IMR-90 (cell line): ENCODE measurements at places on chromosomes 3 and 15. TPM values are rescaled to one million over a fixed set of nuclear protein-coding genes. Genes with fewer than 3 reads are reported as not detected.

Gene IL17RE
- total RNA-seq, result 0.90 and 1.1 TPM in 2 replicates

Gene GNAT1
- not detected in 2 replicates for total RNA-seq

GRCh38 chr15:67124911-67125588 is 59.6 kb downstream of the SMAD3 start:
- no peak for DNase-seq

- no peak for DNase-seq
These were observed 361 bp upstream of the STXBP5L start for GRCh38 chr3:120907659-120908029.

DNA sequence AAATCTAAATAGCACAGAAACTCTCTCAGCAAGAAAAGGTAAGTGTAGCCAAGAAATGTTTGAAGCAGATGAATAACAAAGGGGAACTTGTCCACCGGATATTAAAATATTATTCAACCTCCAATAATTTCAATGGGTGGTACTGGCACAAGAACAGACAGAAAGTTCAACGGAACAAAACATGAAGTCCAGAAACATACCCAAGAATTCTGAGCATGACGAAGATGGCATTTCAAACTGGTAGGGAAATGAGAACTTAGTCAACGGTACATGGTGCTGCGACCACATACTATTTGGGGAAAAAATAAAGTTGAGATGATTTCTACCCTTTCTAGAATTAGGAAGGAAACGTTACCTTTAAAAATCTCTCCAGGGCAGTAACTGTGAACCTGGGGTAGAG is 5.5 kb downstream of the CHSY1 start:
- no peak for DNase-seq

GRCh38 chr3:147705651-147706051 is 296.5 kb downstream of the ZIC1 start:
- DNase-seq, result no peak

DNA sequence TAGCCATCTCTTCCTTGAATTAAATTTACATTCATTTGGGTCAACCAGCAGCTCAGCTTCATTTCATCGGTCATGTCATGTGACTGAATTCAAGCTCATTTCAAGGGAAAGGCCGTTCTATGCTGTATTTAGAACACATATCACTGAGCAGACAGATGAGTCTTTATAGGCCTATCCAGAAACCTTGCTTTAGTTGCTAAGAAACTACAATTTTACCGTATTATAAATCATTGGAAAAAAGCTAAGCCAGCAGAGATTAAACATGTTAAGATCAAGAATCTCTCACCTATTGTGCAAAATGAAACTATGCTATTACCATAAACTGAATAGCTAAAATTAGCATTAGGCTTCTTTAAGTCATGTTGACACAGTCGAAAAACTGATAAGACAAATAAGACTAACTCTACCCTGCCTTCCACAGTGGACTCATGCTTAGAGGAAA is 2.2 kb downstream of the NPTN start:
- DNase-seq, result no peak

DNA sequence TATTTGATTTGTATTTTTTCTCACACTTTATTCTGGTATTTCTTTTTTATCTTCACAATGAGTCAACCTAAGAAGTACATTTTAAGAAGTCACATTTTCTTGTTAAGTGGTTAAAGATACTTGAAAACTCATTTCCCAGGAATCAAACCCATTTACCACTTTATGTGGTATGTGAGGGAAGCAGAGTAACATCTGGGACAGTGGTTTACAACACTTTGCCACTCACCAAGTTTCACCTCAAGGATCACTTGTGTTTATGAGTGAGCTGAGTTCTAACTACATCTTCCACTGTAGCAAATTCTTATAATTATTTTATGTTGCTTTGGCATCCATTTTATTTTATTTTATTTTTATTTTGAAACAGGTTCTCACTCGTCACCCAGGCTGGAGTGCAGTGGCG is 53.8 kb downstream of the IGSF11 start:
- no peak for DNase-seq

DNA sequence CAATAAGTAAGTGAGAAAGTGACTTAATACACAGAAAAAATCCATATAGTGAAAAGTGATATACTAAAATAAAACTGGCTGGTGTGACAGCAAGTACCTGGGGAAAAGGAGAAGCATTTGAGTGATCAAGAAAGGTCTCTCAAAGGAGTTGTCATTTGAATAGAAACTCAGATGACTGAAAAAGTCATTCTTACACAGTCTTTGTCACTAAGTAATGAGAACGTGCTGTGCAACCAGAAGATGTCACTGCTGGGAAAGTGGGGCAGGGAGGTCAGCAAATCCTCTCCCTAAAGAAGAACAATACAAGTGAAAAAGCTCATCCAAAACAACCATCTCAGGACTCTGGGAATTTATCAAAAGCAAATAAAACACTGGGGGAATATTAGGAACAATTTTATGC is 317.5 kb upstream of the TRIM42 start:
- DNase-seq, result no peak

- peak; percentile 10 for DNase-seq
These were observed 523 bp downstream of the HDAC11 start for GRCh38 chr3:13480340-13481318.

Gene FBXW12
- total RNA-seq, result not detected in 2 replicates

- no peak for DNase-seq
These were observed 264.8 kb downstream of the TBL1XR1 start for GRCh38 chr3:176932433-176932832.

Gene SAMMSON
- total RNA-seq, result not detected in 2 replicates

Gene ASB14
- not detected in 2 replicates for total RNA-seq

- no peak for DNase-seq
These were observed 51.8 kb upstream of the PLXNA1 start for GRCh38 chr3:126930936-126931600.

DNA sequence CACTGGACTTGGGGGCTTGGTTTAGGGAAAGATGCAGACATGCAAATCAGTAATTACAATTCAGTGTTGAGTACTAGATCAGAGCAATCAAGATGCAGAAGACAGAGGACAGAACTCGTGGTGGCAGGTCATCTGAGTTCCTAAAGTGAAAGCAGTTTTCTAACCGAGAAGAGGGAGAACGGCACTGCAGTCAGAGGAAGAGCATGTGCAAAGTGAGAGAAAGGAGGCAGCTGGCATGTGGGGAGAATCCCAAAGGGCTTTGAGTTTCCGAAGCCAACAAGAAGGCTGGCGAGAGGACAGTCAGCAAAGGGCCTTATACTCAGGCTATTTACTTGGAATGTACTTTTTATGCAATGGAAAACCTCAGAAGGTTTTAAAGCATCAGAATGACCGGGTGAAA is 87.0 kb downstream of the ANP32A start:
- DNase-seq, result no peak

- no peak for DNase-seq
These were observed 27.1 kb upstream of the SEMA3F start for GRCh38 chr3:50128001-50128400.

Gene STRA6
- total RNA-seq, result not detected in 2 replicates

- no peak for DNase-seq
These were observed 263.9 kb upstream of the PROK2 start for GRCh38 chr3:72048873-72049272.

Gene FBN1
- total RNA-seq, result 283 and 326 TPM in 2 replicates

Gene SOX2
- not detected in 2 replicates for total RNA-seq

DNA sequence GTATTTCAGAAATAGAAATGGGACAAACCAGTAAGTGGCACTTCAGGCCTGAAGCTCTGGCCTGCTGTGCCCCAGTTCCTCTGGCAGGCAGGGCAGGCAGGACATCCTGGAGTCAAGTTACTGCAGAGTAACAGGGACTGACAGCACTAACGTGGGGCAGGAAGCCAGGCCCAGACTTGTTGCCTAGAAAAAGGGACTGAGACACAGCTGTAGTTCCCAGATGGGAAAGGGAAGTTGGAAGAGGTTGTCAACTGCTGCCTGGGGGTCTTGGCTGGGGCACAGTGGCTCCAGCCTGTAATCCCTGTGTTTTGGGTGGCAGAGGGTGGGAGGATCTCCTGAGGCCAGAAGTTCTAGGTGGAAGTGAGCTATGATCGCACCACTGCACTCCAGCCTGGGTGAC is 171.9 kb downstream of the FMN1 start:
- DNase-seq, result peak; percentile 70

Gene SI
- not detected in 2 replicates for total RNA-seq

Gene CCDC33
- total RNA-seq, result not detected in 2 replicates

Gene MESP2
- total RNA-seq, result 0.18 and 0.28 TPM in 2 replicates

GRCh38 chr3:25033407-25034029 is 394.5 kb upstream of the RARB start:
- DNase-seq, result peak; percentile 6

DNA sequence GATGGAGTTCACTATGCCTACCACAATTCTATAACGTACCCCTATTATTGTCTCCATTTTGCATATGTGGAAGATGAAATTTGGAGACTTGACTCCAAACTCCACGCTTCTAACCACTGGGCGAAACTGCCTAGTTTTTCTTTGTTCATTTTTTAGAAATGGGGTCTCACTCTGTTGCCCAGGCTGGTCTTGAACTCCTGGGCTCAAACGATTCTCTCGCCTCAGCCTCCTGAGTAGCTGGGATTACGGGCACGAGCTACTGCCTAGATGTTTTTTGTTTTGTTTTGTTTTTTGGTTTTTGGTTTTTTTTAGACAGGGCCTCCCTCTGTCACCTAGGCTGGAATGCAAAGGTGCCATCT is 584 bp upstream of the RPL32 start:
- no peak for DNase-seq

DNA sequence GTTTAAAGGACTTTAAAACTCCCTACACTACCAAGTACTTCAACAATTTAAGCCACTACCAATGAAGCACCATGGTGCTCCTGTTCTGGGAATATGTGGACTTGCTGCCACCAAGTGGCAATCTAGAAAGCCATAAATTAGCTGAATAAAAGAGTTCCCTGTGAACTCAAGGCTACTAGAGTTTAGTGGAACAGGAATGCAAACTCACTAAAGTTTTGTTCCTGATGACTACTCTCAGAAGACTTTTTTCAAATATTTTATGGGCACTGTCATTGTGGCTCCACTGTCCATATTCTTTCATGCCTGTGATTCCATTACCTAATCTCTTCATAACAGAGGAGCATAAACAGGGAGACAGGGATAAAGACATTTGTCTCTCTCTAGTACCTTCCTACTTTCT is 63.9 kb downstream of the TMCC1 start:
- DNase-seq, result peak; percentile 95

GRCh38 chr3:9930804-9931418 is 2.7 kb upstream of the CRELD1 start:
- no peak for DNase-seq

DNA sequence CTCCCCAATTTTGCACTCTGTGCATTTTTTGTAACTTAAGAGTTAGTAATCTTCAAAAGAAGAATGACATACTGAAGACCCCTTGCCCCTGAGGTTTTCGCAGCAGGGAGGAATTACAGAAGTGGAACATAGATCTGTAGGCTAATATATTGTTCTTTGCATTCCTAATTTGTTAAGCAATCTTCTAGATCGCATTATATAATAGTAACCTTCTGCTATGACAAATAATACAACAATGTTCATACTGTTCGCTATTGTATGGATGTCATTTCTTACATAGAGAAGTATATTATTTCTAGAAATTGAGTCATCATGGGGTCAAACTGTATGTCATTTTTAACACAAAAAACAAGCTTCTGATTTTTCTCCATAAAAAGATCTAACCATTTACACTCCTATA is 95.8 kb upstream of the TGFBR2 start:
- DNase-seq, result peak; percentile 55

GRCh38 chr3:64290864-64291263 is 65.6 kb upstream of the PRICKLE2 start:
- no peak for DNase-seq

Gene POPDC2
- total RNA-seq, result under 0.01 TPM in 2 replicates

Gene HOMER2
- total RNA-seq, result 0.54 and 0.56 TPM in 2 replicates

DNA sequence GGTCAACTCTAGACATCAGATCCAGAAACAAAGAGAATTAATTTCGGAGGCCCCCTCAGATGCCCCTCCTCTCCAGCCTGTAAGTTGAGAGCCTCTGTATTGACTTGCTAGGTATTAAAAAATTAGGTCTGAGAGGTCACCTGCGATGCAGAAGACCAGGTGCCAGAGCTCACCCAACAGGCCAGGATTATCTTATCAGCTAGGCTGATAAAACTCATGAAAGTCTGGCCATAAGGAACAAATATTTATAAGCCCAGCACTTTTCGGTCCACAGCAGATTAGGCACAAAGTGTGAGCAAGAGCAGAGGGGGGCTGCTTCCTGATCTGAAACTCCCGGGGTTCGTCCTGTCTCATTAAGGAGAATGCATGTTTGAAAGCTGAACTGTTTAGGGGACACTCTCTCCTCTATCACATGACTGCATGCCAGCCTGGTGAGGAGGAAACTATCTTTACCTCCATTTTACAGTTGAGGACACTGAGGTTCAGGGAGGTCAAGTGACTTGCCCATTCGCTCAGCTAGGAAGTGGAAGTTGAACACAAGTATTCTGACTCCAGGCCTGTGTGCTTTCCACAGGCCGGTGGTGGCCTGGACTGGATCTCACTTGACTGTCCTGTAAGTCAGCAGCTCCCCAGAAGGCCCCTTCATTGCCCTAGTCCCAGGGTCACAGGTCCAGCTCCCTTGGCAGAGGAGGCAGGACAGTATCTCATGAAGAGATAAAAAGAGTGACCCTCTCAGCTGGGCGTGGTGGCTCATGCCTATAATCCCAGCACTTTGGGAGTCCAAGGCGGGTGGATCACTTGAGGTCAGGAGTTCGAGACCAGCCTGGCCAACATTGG is 39.6 kb upstream of the MAGEF1 start:
- no peak for DNase-seq

- DNase-seq, result no peak
These were observed 18.2 kb upstream of the SHC4 start for GRCh38 chr15:48981941-48982340.

- DNase-seq, result no peak
These were observed 50.4 kb downstream of the IDH2 start for GRCh38 chr15:90051874-90052273.

- DNase-seq, result peak; percentile 15
These were observed 12.7 kb upstream of the TSPAN3 start for GRCh38 chr15:77083381-77084160.

Gene PLD1
- total RNA-seq, result 9.2 and 9.7 TPM in 2 replicates

DNA sequence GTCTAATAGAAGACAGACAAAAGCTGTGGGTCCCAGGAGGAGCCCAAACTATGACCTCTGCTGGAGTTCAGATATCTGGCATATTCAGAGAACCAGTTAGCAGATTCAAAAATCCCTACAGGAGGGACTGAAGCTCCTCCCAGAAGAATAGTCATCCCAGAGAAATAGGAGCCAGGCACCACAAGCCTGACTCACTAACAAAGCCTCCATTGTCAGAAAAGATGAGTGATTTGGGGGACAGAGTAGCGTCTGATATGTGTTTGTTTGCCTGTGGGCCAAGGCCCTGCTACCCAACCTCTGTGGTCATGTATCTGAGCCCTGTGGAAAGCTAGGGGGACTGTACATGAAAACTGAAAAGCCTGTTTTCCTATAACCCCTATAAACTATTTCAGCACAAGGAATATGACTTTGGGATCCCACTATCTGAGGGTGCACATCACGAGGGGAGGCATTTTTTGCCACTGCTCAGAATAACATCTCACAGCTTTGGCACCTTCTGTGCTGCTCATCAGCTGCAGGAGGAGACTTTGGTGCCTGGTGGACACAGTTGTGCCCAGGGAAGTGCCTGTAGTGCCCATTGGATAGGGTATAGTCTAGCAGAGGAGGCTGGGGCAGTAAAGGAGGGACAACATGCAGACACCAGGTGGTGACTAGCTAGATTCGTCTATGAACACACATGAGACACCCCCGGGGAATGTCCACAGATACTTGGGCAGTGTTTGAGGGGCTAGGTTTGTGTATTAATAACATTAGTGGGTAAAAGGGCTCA is 9.7 kb upstream of the LARP6 start:
- DNase-seq, result peak; percentile 92

Gene THAP10
- total RNA-seq, result 2.3 and 3.6 TPM in 2 replicates
